Kidney (tissue), 22 donors: ENCODE measurements at places on chromosomes 13 and 19. TPM values are rescaled to one million over a fixed set of nuclear protein-coding genes. Genes with fewer than 3 reads are reported as not detected.

SERP2 gene
- polyA plus RNA-seq = 11.0 TPM

- no peaks in the 10 kb centered on the region for H3K27me3 ChIP-seq
- H3K4me1 ChIP-seq = no peaks in the 10 kb centered on the region
- H3K27ac ChIP-seq = no peak overlapping the region
- DNase-seq = no peak
These were observed 45.1 kb upstream of the CNMD start for GRCh38 chr13:52784591-52785340.

SHANK1 gene
- polyA plus RNA-seq = 0.24 TPM

GRCh38 chr13:47484548-47484947, 516.5 kb downstream of the SUCLA2 start:
- H3K27me3 ChIP-seq = no peaks in the 10 kb centered on the region
- no peak overlapping the region for H3K4me3 ChIP-seq
- no peak overlapping the region for H3K27ac ChIP-seq
- DNase-seq = no peak
- no peaks in the 10 kb centered on the region for H3K36me3 ChIP-seq

GRCh38 chr19:2084993-2085720, 11.0 kb downstream of the MOB3A start:
- H3K4me1 ChIP-seq = no peaks in the 10 kb centered on the region
- H3K27ac ChIP-seq = no peak overlapping the region
- H3K27me3 ChIP-seq = no peaks in the 10 kb centered on the region
- DNase-seq = peak; percentile 88
- H3K36me3 ChIP-seq = peaks cover 2% of the 10 kb centered on the region
- no peak overlapping the region for H3K4me3 ChIP-seq

DNA sequence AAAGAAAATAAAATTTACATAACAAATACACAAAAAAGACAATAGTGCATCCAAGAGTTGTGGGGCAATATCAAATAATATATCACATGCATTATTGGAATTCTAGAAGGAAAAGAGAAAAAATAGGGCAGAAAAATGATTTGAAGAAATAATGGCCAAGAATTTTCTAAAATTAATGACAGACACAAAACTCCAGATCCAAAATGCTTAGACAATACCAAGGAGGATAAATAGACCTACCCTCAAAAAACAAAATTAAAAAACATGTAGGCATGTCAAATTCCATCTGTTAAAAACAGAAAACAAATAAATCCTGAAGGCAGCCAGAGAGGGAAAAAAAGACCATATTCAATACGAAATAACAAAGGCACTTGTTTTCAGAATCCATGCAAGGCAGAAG, 191.5 kb upstream of the ZNF536 start:
- no peak overlapping the region for H3K27ac ChIP-seq
- DNase-seq = no peak
- no peaks in the 10 kb centered on the region for H3K27me3 ChIP-seq
- H3K36me3 ChIP-seq = no peaks in the 10 kb centered on the region
- no peak overlapping the region for H3K4me3 ChIP-seq

GRCh38 chr19:35644987-35645679, 3.0 kb upstream of the COX6B1 start:
- peak overlapping the region; percentile 80 for H3K27ac ChIP-seq
- peak overlapping the region; percentile 86 for H3K4me3 ChIP-seq
- no peaks in the 10 kb centered on the region for H3K27me3 ChIP-seq
- H3K4me1 ChIP-seq = peaks cover 17% of the 10 kb centered on the region

PRTN3 gene
- not detected for polyA plus RNA-seq

PLIN5 gene
- 21.2 TPM for polyA plus RNA-seq

TPT1 gene
- 6,901 TPM for polyA plus RNA-seq

- no peaks in the 10 kb centered on the region for H3K27me3 ChIP-seq
- H3K27ac ChIP-seq = no peak overlapping the region
- H3K4me3 ChIP-seq = no peak overlapping the region
- no peaks in the 10 kb centered on the region for H3K4me1 ChIP-seq
These were observed 12.9 kb downstream of the PIN1 start for GRCh38 chr19:9848060-9848459.

DNA sequence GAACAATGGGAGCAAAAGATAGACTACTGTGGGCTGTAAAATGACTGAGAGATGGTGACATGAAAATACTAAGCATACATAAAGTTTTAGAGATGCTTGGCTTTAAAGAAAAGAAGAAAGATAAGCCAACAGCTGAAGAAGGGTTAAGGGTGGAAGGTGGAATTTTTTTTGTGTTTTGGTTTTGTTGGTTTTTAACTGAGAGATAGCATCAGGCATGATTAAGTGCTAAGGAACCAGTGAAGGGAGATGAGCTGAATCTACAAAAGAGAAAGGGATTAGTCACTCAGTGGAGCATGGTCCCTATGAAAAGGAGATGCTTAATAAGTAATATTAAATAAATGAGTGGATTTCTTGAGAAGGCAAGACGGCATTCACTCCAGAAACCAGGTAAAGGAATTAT, 12.5 kb upstream of the TBC1D4 start:
- H3K27ac ChIP-seq = no peak overlapping the region
- no peaks in the 10 kb centered on the region for H3K36me3 ChIP-seq
- DNase-seq = no peak

DNA sequence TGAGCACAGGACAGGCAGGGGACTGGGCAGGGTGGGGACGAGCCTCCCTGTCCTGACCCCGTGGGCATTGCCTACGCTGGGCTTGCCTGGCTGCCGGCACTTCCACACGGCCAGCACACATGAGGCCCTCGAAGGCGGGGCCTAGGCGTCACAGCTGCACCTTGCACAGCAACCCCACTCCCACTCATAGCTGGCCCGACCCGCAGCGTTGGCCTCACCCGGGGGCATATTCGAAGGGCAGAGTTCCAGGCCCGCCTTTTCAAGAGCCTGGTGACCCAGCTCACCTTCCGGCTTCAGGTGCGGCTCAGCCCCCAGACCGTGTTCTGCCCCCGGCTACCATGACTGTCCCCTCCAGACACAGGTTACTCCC, 16.9 kb upstream of the PROZ start:
- H3K27me3 ChIP-seq = no peaks in the 10 kb centered on the region
- DNase-seq = peak; percentile 53
- H3K36me3 ChIP-seq = no peaks in the 10 kb centered on the region
- H3K4me1 ChIP-seq = no peaks in the 10 kb centered on the region

PTH2 gene
- not detected for polyA plus RNA-seq

- H3K4me1 ChIP-seq = no peaks in the 10 kb centered on the region
- H3K4me3 ChIP-seq = no peak overlapping the region
- no peaks in the 10 kb centered on the region for H3K36me3 ChIP-seq
- no peaks in the 10 kb centered on the region for H3K27me3 ChIP-seq
These were observed 125.0 kb downstream of the HS6ST3 start for GRCh38 chr13:96214824-96215445.

GRCh38 chr19:18496980-18497256, 25.0 kb downstream of the ELL start:
- peaks cover 77% of the 10 kb centered on the region for H3K4me1 ChIP-seq
- no peaks in the 10 kb centered on the region for H3K27me3 ChIP-seq
- no peaks in the 10 kb centered on the region for H3K36me3 ChIP-seq
- peak overlapping the region; percentile 2 for H3K27ac ChIP-seq

GRCh38 chr13:98869408-98870090, 108.3 kb downstream of the DOCK9 start:
- H3K4me1 ChIP-seq = no peaks in the 10 kb centered on the region
- no peaks in the 10 kb centered on the region for H3K36me3 ChIP-seq
- no peak overlapping the region for H3K27ac ChIP-seq
- no peak overlapping the region for H3K4me3 ChIP-seq
- H3K27me3 ChIP-seq = no peaks in the 10 kb centered on the region

DNA sequence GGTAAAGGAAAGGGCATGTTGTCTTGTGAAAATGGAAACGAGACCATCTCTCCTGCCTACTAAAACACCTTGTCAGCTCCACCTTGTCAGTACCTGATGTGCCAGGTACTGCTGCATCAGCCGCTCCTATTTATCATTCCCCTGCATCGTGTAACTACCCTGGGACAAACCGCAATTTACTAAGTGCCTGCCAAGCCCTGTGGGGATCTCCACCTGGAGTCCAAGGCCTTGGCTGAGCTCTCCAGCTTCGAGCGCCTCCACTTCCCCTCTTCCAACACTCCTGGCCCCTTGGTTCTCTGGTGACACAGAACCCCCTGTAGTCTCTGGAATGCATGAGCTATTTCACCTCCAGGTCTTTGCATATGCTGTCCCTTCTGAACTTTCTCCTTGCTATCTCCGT, 25.9 kb upstream of the CCNP start:
- H3K4me1 ChIP-seq = no peaks in the 10 kb centered on the region
- no peaks in the 10 kb centered on the region for H3K27me3 ChIP-seq
- H3K27ac ChIP-seq = no peak overlapping the region
- H3K4me3 ChIP-seq = no peak overlapping the region

- H3K4me1 ChIP-seq = peaks cover 9% of the 10 kb centered on the region
- H3K4me3 ChIP-seq = no peak overlapping the region
- H3K27me3 ChIP-seq = no peaks in the 10 kb centered on the region
- H3K36me3 ChIP-seq = no peaks in the 10 kb centered on the region
- DNase-seq = no peak
These were observed 212.8 kb downstream of the ENOX1 start for GRCh38 chr13:43573802-43574514.

GRCh38 chr13:40681341-40682146, 15.1 kb upstream of the FOXO1 start:
- no peak overlapping the region for H3K27ac ChIP-seq
- no peaks in the 10 kb centered on the region for H3K36me3 ChIP-seq
- H3K4me3 ChIP-seq = no peak overlapping the region

C19orf38 gene
- 2.4 TPM for polyA plus RNA-seq

- H3K4me1 ChIP-seq = no peaks in the 10 kb centered on the region
- H3K27me3 ChIP-seq = no peaks in the 10 kb centered on the region
- DNase-seq = peak; percentile 13
- H3K4me3 ChIP-seq = no peak overlapping the region
These were observed 161.1 kb upstream of the ATXN8OS start for GRCh38 chr13:69946511-69946910.

- no peak overlapping the region for H3K27ac ChIP-seq
- DNase-seq = no peak
- no peaks in the 10 kb centered on the region for H3K27me3 ChIP-seq
- no peak overlapping the region for H3K4me3 ChIP-seq
These were observed 199.5 kb upstream of the ZNF536 start for GRCh38 chr19:30172613-30173242.

C19orf85 gene
- not detected for polyA plus RNA-seq
